ENCODE measurements at places on chromosomes 11 and 22.

DNA sequence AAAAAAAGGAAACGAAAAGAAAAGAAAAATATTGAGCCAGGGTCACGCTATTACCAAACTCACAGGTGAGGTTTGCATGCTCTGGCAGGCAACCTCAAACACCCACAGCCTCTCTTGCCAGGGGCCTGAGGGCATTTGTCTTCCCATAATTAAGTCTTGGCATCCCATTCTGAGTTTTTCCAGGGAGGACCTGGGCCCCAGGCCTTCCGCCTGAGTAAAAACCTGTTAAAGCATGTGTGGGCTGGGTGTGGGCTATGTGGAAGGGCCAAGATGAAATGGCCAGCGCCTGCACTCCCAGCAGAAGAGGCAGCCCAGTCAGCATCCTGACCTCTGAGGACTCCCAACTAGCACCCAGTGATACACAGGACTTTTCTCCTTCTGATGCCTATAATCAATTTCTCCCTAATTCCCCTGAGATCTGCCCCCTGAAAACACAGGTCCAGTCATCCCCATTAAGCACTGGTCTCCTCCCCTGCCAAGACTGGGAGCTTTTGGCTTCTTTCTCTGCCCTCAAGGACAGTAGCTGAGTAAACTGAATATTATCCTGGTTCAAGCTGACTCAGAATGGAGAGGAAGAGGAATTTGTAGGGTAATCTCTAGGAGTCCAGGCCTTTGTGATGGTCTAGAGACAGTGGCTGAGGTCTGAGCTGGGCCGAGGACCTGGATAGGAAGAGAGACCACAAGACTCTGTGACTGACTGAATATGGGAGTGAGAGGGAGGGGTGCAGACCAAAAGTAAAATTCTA lies 35.6 kb upstream of the ACER3 start:
- no peak for DNase-seq

- DNase-seq: no peak
These were observed 1.5 kb downstream of the EHD1 start for GRCh38 chr11:64876835-64877341.

DNA sequence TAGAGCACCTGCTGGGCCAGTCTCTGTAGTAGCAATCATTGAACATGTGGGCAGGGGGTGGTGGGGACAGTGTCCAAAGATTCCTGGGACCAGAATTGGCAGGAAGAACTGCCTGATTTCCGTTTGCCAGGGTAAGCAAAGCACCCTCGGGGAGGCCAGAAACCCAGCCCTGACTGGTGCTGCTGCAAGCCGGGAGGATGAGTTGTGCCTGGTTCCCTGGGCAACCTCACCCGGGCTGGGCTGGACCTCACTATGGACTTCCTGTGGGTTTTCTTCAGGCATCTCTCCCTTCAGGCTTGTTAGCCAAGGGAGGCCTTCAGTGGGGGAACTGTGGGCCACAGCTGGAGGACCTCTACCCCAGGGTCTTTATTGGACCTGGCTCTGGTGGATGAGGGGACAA lies 8.0 kb upstream of the POU2F3 start:
- DNase-seq: no peak

- no peak for DNase-seq
These were observed 114.6 kb upstream of the SESN3 start for GRCh38 chr11:95345651-95346050.

GRCh38 chr11:76216536-76217325 lies 10.4 kb upstream of the WNT11 start:
- no peak for DNase-seq

DNA sequence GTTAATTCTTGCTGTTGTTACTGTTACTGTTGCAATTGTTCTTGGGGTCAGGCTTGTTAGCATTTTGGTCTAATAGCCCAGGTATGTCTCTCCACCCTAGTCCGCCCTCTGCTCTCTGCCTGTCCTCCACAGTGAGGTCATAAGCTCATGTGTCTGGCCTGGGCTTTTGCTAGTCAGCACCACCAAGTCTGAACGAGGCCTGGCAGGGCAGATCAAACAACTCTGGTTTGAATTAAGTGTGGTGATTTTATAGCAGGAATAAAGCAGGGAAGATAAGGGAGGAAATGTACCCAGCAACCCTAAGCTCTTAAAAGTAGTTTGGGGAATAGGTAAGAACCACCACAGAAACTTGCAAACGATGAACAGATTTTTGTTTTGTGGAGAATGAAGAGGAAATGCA lies 98.7 kb downstream of the ABTB2 start:
- DNase-seq: no peak

- no peak for DNase-seq
These were observed 45.9 kb downstream of the ARHGAP32 start for GRCh38 chr11:129146191-129146590.

- DNase-seq: no peak
These were observed 44.0 kb downstream of the MPPED1 start for GRCh38 chr22:43455846-43456245.

DNA sequence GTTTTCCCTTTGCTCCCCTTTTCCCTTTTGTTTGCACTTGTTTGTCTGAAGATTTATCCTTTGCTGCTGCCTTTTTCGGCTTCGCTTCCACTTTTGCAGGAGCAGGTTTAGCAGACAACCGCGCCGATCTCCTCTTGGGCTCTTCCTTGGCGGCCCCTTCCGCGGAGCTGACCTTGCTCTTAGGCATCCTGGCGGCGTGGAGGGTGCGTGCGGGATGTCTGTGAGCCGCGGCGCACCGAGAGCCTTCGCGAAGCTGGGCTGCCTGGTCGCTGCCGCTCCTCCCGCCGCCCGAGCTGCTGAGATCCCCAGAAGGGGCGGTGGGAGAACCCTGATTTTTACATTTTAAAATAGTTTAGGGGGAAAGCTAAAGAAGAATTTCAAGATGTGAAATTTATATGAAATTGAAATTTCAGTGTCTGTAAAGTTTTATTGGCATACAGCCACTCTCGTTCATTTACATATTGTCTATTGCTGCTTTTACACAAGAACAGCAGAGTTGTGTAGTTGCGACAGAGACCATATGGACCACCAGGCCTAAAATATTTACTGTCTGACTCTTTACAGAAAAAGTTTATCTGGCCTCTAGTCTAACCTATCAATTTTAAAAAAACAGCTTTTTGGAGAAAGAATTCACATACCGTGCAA lies 105.2 kb upstream of the RRM1 start:
- DNase-seq: no peak

DNA sequence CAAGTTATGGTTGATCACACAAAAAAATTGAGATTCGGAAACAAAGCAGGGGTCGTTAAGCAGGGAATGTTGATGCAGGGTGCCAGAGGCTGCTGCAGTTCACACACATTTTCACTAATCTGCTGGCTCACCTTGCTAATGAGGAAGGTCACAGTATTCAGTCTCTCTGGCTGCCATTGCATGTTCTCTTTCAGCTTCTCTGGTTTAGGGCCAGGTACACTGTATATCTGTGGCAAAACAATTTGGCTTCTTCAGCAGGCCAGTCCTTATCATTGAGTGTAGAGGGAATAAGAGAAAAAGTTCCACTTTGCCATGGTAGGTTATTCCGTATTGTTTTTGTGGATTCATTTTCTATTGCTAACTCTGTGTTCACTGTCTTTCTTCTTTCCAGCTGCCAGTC lies 283.7 kb upstream of the ANO3 start:
- DNase-seq: no peak

- no peak for DNase-seq
These were observed 56.5 kb upstream of the AMPD3 start for GRCh38 chr11:10398525-10398924.

DNA sequence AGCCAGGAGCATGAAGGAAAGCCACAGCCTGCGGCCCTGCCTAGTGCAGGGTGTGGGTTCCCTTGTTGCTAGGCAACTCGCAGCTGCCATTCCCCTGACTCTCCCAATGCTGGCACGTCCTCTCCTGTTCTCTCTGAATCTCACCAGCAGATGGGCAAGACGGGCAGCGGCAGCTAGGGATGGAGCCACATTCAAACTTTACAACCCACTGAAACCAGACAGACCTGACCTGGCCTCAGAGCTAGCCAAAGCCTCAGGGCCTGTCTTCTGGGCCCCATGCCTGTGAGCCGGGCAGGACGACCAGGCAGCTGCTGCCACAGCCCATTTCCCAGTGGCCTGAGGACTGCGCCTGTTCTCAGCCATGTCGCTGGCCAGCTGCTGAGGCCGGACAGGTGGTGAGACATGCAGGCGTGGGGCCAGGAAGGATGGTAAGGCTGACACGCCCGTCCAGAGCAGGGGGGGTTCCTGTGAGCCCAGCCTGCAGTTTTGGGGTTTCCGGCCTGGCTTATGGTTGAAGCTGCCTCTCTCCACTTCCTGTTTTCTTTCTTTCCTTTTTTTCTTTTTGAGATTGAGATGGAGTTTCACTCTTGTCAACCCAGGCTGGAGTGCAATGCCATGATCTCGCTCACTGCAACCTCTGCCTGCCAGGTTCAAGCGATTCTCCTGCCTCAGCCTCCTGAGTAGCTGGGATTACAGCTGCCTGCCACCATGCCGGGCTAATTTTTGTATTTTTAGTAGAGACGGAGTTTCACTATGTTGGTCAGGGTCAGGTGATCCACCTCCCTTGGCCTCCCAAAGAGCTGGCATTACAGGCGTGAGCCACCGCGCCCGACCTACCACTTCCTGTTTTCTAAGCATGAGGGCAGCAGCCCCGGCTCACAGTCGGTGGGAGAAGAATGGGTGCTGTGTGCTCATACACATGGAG lies 4.1 kb downstream of the SUN2 start:
- no peak for DNase-seq

- DNase-seq: no peak
These were observed 141.3 kb downstream of the GRIK4 start for GRCh38 chr11:120652705-120653335.

GRCh38 chr11:88626216-88626615 lies 288.7 kb upstream of the CTSC start:
- no peak for DNase-seq

GRCh38 chr11:119099711-119100110 lies 1.9 kb downstream of the DPAGT1 start:
- DNase-seq: no peak

DNA sequence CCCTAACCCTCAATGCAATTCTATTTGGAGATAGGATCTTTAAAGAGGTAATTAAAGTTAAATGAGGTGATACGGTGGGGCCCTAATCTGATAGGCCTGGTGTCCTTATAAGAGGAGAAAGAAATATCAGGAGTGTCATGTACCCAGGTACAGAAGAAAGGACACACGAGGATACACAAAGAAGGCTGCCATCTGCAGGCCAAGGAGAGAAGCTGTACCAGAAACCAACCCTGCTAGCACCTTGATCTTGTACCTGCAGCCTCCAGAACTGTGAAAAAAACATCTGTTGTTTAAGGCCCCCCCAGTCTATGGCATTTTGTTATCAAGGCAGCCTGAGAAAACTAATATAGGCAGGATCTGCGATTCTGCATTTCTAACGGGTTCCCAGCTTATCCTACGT lies 44.2 kb downstream of the FBXO7 start:
- no peak for DNase-seq

GRCh38 chr11:109062445-109062844 lies 359.5 kb upstream of the C11orf87 start:
- DNase-seq: no peak

- no peak for DNase-seq
These were observed 4.0 kb downstream of the THAP12 start for GRCh38 chr11:76376746-76377558.

DNA sequence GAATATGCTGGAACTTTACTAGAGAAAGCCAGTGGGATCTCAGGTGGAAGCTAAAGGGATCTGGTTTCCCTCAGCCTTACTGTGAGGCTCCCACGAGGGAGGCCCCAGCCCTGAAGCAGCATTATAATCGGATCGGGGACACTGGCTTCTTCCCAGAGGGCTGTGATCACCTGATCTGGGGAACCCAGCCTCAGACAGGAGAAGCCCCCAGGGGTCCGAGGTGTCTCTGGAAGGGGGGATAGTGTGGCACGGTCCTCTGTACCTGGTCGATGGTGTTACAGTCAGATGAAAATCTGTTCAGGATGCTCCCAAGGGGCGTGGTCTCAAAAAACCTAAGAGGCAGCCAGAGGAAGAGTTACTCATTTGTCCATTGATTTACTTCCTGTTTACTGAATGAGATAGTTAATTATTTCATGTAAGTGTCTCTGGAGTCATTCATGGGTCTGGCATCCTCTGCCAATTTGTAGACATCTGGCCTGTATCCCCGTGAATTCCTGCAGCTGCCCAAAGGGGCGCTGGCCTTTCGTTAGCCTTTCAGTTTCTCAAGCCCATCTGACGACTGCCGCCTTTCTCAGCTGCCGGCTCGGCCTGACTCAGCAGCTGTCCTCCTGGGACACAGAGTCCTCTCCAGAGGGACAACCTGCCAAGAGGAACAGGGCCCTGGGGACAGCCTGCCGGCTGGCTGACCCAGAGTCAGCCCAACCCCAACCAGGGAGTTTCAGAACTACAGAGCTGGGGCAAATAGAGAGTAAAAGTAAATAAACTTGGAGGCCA lies 17.0 kb upstream of the KCNJ11 start:
- peak; percentile 46 for DNase-seq

GRCh38 chr11:67056267-67057204 lies at the start of gene RHOD:
Gene RHOD, plus strand, starts transcription at chr11:67056847. Its CDS starts 56 bp downstream, at chr11:67056903.
- DNase-seq: no peak

- no peak for DNase-seq
These were observed 17.4 kb upstream of the OR10V1 start for GRCh38 chr11:59730896-59731565.

DNA sequence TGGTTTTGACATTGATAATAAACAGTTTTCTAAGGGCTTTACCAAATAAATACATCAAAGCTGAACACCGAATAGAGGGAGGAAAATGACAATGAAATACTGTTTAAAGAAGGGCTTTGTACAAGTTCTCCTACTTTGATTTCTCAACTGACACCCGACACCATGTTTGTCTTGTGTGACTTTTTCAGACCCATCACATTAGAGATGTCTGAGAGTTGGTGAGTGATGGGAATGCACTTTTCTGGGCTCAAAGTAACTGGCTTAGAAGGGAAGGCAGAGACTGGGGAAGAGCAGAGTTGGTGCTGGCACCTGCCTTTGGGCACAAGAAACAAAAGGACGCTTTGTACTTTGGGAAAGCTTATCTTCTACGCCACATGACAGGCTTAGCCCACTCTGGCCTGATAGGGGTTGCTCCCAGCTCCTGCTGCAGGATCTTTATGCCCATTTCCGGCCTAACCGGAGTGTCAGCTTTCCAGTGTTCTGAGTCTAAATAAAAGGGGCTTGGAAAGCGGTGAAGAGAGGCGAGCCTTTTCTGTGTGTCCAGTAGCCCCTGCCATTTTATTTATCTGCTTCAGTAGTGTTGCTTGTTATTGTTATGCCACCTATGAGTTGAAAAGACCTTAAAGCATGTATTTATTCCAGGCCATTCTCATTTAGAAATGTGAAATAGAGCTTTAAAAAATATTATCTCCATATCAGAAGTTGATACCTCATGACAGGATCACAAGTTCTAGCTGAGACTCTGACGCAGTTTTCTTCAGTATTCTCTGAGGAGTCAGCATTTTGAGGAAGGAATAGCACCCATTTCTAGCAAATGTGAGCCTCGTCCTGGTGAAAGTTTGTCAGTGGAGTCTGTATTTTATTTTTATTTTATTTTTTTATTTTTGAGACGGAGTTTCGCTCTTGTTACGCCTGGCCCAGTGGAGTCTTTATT lies 24.2 kb downstream of the KREMEN1 start:
- no peak for DNase-seq

DNA sequence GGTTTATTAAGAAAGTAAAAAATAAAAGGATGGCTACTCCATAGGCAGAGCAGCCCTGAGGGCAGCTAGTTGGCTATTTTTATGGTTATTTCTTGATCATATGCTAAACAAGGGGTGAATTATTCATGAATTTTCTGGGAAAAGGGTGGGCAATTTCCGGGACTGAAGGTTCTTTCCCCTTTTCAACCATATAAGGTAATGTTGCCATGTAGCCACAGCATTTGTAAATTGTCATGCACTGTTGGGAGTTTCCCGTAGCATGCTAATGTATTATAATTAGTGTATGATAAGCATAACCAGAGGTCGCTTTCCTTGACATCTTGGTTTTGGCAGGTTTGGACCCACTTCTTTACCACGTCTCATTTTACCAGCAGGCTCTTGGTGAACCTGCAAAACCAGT lies 610.4 kb upstream of the B3GAT1 start:
- DNase-seq: no peak
